NCI-H1417 treated with DMSO at 0.1 percent for 48 hours (cell line): ENCODE measurements at places on chromosomes 7 and 10.

GRCh38 chr7:84191842-84192241, 2.7 kb downstream of the SEMA3A start:
- no peak for DNase-seq

DNA sequence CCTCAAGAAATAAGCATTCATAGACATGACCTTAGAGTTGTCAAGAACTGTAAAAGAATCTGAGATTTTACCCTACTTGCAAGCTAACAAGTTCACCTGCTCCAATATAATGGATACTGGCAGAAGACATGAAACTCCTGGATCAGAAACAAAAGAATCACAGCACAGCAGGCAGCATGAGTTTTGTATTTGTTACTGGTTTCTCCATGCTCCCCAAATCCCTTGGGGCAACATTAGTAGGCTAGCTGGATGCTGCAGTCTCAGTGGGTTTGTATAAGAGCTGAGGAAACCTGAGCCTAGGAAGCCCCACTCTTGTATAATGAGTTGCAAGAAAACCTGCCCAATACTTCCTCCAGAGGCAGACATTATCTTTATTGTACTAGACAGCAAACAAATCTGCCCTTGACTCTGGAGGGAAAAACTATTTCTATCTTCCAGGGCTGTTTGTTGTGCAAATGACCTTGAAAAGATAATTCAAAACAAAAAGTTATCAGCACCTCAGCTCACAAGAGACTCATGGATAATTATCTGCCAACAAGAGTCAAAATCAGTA, 64.8 kb downstream of the ABLIM1 start:
- DNase-seq, result no peak

DNA sequence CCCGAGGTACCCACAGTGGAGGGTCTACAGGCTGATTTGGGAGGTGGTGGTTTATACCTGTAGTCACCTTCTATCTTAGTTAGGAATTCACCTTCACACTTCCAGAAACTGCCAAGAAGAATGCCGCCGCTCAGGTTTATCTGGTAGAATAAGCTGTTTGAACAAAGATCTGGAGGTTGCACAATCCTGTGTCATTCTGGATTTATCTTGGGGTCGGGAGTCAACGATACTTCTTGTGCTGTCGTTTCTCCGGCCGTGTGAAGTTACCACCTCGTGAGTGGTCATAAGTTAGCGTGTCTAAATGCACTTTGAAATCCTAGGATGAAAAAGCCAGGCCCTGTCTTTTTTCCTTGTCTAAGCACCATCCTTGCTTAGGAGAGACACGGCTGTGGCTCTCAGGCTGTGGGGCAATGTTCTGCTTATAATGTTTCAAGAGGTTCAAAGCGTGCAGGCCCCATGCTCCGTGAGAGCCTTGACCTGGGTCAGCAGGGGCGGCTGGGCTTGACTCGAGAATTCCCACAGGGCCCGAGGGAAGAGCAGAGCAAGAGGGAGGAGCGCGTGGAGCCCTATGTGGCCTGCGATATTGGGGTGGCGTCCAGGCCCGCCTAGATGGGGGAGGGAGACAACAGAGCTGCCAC, 35.5 kb downstream of the GRIFIN start:
- DNase-seq, result no peak

GRCh38 chr10:106557053-106557452, 607.5 kb downstream of the SORCS1 start:
- no peak for DNase-seq

- DNase-seq, result no peak
Observed at GRCh38 chr10:93219347-93219746, 145.7 kb downstream of the CYP26A1 start.

- DNase-seq, result no peak
Observed at GRCh38 chr10:93752761-93753160, 5.0 kb upstream of the LGI1 start.
